ENCODE measurements at places on chromosomes 1 and 21.

DNA sequence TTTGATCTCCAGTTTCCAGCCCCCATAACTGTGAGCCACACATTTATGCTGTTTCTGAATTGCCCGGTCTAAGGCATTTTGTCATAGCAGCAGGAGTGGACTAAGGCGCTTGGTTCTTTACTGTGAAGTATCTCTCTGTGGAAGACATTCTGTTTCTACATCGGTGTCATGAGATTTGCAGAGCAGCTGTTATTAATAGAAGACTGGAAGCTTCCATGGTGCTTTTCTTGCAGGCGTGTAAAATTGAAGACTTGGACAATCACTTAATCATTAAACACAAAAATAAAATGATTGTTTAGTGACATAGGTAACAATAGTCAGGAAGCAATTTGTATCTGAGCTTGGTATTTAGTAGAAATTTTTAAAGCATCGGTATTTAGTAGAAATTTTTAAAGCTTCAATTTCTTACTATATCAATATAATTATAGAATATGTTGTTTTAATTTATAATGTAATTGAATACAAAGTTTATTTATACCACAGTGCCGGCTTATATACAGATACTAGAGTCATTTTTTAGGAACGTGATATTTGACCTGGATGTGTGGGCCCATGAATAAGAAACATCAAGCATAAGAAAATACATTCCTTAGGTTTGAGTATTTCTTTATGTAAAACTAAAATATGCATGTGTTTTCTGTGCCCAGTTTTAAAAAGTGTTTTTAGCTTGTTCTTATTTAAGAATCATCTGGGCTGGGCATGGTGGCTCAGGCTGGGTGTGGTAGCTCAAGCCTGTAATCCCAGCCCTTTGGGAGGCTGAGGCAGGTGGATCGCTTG lies 60.6 kb upstream of the COL6A1 start:
- DNase-seq = no peak

- DNase-seq = no peak
These were observed 85.5 kb upstream of the KIAA0040 start for GRCh38 chr1:175277783-175278733.

DNA sequence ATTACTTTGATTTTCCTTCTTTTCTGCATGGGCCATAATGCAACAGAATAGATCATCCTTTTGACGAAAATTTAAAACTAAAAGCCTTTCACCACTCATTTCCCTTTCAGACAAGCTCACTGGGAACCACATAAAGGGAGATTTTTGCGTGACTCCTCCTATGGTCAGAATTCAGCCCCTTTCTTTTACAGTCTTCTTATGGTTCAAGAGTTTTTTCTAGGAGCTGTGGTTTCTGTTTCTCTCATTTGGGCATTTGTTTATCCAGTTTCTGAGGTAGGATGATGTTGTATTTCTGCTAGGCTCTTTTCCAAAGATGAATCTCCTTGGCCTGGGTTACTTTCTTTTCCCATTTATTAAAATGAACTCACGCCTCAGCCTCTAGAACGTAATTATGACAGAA lies 16.9 kb downstream of the RGS1 start:
- DNase-seq = no peak

DNA sequence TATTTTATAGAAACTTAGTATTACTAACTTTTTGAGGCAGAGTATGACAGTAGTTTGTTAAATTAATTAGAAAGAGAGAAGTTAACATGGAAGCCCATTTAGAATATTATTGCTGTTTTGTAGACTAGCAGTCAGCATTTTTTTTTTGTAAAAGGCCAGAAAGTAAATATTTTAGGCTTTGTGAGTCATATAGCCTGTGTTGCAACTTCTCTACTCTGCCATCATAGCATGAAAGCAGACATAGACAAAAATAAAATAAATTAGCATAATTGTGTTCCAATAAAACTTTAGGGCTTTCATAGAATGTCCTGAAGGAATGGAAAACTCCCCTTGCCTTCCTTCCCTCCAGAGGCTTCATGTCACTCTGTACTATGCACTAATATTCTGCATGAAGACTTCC lies 12.3 kb upstream of the RGS4 start:
- DNase-seq = no peak

GRCh38 chr21:32386195-32386870 lies 6.5 kb downstream of the URB1 start:
- no peak for DNase-seq

- peak; percentile 61 for DNase-seq
These were observed 229.2 kb upstream of the CAMK1G start for GRCh38 chr1:209354111-209354839.
